AML-193 (cell line): ENCODE measurements at places on chromosomes 11 and 22.

DNA sequence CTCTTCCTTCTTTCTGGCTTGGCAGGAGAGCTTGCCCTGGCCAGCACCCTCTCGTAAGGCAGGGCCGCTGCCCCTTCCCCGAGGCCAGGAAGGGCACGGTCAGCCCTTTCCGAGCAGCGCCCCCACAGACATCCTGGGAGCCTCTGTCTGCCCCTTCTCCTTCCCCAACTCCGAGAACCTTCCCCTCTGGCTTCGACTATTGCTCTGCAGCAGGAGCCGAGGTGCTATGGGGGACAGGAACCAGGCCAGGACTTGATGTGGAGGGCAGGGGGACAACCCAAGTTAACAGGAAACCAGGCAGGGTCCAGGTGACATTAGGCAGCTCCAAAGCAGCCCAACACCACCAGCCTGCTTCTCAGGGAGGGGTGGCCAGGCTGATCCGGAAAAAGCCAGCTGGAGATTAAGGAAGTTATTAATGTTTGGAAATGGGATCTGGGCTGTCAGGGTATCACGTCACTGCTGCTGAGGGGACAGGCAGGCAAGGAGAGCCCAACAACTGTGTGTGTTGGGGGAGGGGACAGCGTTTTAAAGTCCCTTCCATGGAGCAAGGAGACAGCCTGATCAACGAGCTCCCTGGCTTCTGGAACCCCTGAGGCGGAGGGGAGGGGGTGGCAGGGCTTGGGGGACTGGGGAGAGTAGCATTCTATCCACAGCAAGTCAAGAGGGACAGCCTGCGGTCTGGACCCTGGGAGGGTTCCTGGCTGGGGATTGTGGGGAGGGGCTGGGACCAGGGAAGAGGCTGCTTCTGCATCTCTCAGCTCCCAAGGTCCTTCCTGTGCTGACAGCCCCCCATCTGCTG lies 27.3 kb downstream of the SYT7 start:
- no peak for DNase-seq

DNA sequence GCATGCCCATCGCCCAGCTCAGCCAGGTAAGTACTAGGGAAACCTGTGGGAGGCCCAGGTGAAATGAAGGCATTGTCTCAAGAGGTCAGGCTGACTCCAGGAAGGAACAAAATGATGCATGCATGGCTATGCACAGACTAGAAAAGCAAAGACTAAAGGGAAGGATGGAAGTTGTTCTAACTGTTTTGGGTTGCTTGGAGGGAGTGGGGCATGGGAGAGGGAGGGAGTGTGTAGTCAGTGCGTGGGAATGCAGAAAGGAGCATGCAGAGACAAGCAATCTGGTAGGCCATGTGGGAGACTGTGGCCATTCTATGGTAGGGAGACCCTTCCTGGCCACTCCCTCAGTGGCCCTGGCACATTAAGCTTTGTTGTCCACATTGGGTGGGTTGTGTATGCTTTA lies 2.9 kb downstream of the MICAL3 start:
- DNase-seq = no peak

DNA sequence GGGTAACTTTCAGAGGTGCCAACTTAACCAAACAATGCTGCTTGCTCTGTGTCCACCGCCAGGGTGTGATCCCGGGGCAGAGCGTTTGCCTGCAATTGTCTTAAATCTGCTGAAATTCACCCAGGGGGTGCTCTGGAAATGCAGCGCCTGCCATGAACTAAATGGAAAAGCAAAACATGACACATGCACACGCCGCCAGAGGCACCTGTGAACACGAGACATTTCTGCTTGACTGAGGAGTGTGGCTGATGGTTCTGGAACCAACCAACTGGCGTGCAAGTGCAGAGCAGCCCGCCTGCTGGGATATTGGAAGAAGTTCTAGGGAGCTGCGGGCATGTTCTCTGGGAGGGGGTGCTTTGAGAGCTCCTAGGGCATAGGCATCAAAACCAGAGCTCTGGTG lies 30.4 kb downstream of the DSCAML1 start:
- DNase-seq = no peak

DNA sequence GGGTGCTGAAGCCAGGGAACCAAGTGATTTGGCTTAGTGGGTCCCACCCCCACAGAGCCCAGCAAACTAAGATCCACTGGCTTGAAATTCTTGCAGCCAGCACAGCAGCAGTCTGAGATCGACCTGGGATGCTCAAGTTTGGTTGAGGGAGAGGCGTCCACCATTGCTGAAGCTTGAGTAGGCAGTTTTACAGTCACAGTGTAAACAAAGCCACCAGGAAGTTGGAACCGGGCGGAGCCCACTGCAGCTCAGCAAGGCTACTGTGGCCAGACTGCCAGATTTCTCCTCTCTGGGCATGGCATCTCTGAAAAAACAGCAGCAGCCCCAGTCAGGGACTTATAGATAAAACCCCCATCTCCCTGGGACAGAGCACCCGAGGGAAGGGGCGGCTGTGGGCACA lies 424.1 kb upstream of the TENM4 start:
- no peak for DNase-seq

GRCh38 chr22:45450101-45450785 lies 36.8 kb downstream of the RIBC2 start:
- no peak for DNase-seq

- DNase-seq = no peak
Measured at GRCh38 chr11:133239575-133239974, 292.7 kb downstream of the OPCML start.

- no peak for DNase-seq
Measured at GRCh38 chr11:21119411-21119810, 450.0 kb downstream of the NELL1 start.
